ENCODE measurements at places on chromosomes 4 and X. TPM values are rescaled to one million over a fixed set of nuclear protein-coding genes. Genes with fewer than 3 reads are reported as not detected.

CNGA1 gene
- total RNA-seq, result not detected

GRCh38 chr4:76806346-76806745, 91.6 kb downstream of the SOWAHB start:
- no peak for DNase-seq

IQCM gene
- not detected for total RNA-seq

CSN1S1 gene
- total RNA-seq, result not detected

DNA sequence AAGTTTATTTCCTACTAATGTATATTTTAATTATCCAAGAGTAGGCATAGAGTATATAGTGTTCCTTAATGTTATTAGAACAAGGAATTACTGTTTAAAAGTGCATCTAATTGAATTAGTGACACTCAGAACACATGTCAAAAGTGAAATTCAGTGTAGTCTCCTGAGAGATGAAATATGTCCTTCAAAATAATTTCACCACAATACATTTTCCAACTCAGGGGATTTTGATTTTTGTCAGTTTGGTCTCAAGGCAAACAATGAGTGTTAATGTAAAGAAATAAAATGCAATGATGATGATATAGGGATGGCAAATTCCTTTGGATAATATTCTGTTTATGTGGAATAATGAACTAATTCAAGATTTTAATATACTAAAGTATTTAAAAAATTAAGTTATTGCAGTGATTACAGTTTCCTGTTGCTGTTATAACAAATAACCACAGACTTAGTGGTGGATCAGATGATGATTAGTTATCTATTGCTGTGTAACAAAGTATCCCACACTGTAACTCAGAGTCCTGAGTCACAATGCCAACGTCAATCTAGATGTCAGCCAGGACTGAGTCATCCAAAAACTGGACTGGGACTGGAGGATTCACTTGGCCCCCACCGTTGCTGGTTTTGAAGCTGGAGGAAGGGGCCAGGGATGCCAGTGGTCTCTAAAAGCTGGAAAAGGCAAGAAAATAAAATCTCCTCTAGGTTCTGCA, 148.0 kb upstream of the SLC7A11 start:
- no peak for DNase-seq

CSAG2 gene
- not detected for total RNA-seq

USP26 gene
- total RNA-seq, result not detected
